NCI-H748 treated with DMSO at 0.1 percent for 48 hours (cell line): ENCODE measurements at places on chromosomes 1 and 21.

DNA sequence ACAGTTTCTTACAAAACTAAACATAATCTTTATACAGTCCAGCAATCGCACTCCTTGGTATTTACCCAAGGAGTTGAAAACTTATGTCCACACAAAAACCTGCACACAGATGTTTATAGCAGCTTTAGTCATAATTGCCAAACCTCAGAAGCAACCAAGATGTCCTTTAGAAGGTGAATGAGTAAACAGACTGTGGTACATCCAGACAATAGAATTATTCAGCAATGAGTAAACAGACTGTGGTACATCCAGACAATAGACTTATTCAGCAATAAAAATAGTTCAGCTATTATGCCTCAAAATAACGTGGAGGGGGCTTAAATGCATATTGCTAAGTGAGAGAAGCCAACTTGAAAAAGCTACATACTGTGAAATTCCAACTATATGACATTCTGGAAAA is 87.0 kb upstream of the GALNT2 start:
- DNase-seq, result no peak

DNA sequence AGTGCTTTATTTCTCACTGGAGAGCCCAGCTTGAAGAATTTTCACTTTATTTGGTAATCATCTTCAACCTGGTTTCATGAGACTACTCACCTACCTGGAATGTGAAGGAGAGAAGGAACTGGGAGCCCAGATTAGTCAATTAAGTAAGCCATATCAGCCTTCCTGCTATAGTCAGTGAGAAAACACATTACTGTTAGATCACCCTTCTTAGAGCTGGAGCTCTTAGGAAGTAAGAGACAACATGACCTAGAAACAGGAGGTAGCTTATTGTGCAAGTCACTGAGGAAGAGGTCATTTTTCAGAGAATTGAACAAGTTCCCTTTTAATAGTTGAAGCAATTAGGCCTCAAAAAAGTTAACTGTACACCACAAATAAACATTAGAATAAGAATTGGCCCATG is 49.2 kb upstream of the TEKT2 start:
- DNase-seq, result no peak

- no peak for DNase-seq
Observed at GRCh38 chr1:115757326-115757725, 11.2 kb downstream of the CASQ2 start.

GRCh38 chr1:193593147-193593885 is 406.9 kb upstream of the B3GALT2 start:
- DNase-seq, result no peak

DNA sequence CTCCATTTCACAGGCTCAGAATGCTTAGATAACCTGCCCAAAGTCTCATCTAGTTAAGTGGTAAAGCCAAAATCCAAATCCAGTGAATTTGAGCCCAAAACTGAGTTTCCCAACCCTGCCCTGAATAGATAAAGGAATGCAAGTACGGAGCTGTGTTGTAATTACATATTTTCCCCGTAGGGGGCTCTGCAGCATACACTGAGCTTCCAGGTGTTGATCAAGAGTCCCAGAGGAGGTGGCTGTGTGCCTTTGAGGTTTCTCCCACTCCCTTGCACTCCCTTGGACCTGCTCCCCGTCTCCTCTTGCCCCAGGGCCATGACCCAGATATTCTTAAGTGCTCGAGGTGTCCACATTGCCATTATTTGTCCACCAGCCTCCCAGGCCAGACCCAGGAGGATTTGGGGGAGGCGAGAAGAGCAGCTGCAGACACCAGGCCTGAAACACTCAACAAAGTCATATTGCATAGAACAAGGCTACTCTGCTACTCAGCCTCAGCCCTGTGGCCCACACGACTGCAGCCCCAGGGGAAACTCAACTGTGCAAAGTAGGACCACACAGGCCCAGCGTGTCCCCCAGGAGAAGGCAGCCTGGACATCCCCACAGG is 18.4 kb upstream of the LY9 start:
- no peak for DNase-seq

DNA sequence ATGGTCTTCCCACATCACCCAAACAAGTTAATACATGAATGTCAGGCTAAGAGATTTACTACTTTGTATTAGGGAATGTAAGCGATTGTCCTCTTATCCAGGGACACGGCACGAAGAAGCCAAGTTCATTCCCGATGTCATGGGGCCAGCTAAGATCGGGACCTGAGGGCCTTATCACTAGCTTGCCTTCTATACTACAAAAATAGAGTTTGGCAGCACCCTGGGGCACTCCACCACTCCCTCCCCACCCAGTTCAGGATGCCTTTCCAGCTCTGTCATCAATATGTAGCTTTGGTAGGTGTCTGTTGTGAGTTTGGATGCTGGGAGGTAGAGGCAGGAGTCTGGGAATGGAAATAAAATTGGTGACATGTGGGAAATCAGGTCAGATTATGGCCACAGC is 197.5 kb downstream of the ATG4C start:
- no peak for DNase-seq

DNA sequence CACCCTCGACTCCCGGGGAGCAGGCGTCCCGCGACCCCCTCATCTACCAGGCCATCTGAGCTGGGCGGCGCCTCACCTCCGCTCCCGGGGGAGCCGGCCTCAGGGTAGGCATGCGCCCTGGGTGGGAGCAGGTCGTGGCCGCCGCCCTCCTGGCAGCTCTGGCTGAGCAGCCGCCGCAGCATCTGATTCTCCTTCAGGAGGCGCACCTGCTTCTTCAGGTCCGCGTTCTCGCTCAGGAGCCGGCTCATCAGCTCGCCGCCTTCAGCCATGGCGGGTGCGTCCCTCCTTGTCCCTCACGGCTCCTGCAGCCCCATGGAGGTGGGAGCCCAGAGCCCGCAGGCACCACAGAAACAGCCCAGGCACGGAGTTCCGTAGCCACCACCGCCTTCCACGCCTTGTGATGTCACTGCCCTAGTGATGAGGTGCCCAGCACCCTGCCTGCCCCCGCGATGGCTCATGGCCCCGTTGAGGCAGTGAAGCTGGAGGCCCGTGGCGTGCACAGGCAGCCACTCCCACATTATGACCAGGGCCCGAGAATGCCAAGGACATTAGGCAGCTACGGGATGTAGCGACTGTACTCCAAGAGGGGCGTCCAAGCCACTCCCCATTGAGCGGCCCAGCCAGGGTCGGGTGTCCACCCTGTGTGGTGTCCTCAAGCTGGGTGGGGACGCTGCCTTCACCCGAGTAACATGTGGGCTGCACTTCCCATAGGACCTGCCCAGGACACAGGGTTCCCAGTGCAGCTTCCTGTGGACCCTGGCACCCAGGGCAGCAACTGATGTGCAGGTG is 1.5 kb downstream of the SPATC1L start:
- DNase-seq, result no peak

- no peak for DNase-seq
Observed at GRCh38 chr1:1594602-1595260, 5.2 kb downstream of the FNDC10 start.

GRCh38 chr1:202343652-202344349 is 2.1 kb upstream of the UBE2T start:
- DNase-seq, result peak; percentile 25

DNA sequence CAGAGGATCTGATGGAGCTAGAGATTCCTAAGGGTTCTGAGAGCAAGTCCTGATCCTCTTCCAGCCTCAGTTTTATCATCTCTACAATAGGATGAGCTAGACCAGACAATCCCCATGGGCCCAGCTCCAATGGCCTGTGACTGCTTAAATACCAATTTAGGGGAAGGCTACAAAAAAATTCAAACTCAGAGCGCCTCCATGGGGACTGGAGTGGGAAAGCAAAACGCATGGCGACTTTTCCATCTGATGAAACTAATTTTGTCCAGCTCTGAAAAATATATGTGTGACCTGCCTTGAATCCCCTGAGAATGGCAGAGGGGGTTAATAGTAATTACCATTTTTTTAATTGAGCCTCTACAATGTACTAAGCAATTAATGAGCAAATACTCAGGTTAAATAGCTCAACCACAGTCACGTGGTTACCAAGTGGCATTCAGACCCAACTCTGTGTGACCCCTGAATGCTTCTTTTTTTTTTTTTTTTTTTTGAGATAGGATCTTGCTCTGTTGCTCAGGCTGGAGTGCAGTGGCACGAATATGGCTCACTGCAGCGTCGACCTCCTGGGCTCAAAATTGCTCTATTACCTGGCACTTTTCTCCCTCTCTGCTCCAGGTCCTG is 8.4 kb downstream of the EXTL1 start:
- no peak for DNase-seq

DNA sequence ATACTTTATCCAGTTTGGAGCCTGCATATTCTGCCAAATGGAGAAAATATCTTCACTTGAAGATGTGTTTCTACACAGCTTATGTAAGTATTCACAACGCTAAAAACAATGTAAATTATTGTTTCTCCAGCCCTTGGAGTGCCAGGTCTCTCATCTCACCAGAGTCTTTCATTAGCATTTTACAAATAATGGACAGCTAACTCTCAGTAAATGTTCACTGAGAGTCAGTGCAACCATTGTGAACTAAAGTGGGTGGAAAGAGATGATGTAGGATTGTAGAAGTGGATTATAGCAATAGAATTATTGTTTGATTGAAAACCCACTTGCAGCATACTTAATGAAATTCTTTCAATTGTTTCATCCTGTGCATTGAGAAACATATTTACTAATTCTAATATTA is 8.3 kb upstream of the FAM177B start:
- no peak for DNase-seq

DNA sequence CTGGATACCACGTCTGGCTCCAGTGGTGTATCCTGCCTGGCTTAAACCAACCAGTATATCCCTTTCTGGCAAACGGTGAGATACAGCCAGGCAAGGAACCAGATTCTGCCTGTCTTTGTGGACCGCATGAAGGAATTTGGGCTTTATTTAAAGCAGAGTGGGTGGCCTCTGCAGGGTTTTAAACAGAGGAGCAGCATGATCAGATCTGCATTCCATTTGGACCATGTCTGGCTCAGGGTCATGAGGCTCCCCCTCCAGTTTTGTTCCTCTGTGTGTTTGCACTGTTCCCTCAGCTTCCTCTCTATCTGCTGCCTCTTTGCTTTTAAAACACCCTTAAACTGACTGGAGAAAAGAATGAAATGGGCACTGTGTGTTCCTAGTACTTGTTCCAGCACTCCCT is 195.0 kb downstream of the GIPC2 start:
- DNase-seq, result no peak

GRCh38 chr1:217193151-217193550 is 437.7 kb downstream of the GPATCH2 start:
- DNase-seq, result no peak

- no peak for DNase-seq
Observed at GRCh38 chr1:111234866-111235265, 7.4 kb downstream of the CHI3L2 start.

DNA sequence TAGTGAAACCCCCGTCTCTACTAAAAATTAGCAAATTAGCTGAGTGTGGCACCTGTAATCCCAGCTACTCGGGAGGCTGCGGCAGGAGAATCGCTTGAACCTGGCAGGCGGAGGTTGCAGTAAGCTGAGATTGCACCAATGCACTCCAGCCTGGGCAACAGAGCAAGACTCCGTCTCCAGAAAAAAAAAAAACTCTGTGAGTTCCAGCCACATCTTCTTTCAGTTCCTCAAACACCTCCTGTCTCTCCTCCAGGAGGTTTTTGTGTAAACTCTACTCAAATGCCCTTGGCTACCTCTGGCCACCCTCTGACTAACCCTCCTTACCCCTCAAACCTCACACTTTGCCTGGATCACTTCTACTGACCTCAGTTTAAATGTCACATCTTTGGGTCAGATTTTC is 38.1 kb downstream of the RCSD1 start:
- no peak for DNase-seq

- no peak for DNase-seq
Observed at GRCh38 chr1:226821719-226822085, 48.7 kb upstream of the PSEN2 start.

DNA sequence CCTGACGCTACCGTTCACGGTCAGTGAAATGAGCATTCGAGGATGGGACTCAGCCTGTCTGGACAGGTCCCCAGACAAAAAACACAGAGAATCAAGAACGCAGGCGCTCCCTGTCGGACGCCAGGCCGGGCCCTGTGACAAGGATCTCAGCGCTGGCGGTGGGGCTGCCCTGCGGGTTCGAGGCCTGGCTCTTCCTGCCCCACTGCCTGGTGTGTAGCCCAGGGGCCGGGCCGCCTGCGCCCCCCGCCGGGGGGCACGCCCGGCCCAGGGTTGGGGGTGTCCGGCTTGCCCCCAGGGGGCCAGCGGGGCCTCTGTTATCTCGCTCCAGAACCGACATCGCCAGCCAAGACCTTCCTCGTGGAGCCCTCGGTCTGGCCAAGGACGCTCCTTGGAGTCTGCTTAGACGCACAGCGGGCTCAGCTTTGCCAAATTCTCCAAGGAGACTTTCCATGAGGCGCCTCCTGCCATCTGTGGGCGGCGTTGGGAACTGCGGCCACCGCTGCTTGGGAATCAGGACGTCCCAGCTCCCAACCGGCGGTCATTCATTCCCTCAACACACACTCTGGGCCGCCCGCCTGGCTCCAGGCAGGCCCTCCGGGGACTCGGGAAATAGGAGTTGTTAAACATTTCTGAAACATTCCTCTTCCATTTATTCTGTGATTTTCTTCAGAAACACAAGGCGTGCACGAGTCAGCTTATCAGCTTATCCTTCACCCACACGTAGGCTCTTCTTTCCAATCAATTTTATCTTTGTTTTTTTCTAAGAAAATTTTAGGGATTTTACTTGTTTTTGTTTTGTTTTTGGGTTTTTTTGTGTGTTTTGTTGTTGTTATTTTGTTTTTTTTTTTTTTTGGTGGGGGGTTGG is 11.3 kb upstream of the RIPK4 start:
- peak; percentile 22 for DNase-seq

DNA sequence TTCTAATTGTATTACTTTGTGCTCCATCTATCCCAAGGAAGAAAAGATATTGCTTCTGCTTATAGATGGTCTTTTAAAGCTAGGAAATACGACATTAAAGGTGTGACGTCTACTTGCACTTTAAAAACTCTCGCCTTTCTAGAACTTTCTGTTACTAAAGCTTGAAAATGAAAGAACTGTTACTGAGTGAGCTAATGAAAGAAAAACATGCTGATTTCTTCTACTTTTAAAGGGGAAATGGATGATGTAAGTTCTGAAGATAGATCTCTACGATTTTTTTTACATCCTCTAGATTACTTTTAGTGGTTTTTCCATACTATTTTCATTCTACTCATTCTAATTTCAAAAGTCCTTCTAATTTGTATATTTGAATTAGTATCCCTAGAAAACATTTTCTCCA is 387.5 kb downstream of the USP25 start:
- no peak for DNase-seq

GRCh38 chr1:242184955-242185354 is 186.1 kb upstream of the MAP1LC3C start:
- DNase-seq, result no peak

DNA sequence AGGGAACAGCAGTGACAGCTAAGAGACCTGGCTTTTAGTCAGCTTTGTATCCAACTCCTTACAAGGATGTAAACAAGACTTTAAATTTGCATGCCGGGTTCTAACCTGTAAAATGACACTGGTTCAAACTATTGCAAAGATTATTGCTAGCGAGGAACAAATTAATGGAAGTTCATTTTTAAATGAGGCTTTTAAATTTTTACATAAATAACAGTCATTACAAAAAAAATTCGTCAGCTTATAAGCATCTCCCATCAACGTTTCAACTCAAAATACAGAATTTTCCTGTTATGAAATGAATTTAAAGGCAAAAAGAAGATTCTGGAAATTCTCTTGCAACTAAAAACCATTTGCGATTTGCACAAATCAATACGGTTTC is 668 bp downstream of the KIF14 start:
- DNase-seq, result no peak

- no peak for DNase-seq
Observed at GRCh38 chr1:117925981-117926380, 3.4 kb downstream of the GDAP2 start.
